ENCODE measurements at places on chromosomes 2 and 18. TPM values are rescaled to one million over a fixed set of nuclear protein-coding genes. Genes with fewer than 3 reads are reported as not detected.

GRCh38 chr2:155298001-155298400 is 599.5 kb downstream of the KCNJ3 start:
- no peak for DNase-seq
- H3K27ac ChIP-seq = no peak overlapping the region
- H3K4me3 ChIP-seq = no peak overlapping the region
- H3K36me3 ChIP-seq = no peaks in the 10 kb centered on the region

DNA sequence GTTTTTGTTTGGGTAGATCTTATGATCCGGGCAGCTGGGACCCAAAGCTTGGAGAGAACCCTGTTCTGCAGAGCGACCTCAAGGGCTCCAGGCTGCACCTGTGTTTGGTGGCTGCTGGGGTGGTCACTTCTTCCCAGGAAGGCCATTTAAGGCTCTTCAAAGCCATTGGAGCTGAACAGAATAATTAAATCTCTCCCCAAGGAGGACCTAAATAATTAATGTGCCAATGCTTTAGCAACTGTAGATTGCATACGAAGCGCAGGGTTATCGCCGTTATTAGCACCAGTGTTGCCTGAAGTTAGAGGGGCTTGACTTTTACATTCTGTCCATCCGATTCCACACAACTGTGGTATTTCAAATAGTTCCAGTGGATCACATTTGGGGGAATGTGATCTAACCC is 251.4 kb downstream of the ATAD2B start:
- H3K36me3 ChIP-seq = no peaks in the 10 kb centered on the region
- no peak overlapping the region for H3K4me3 ChIP-seq
- no peak for DNase-seq
- no peak overlapping the region for H3K27ac ChIP-seq
- peaks cover 2% of the 10 kb centered on the region for H3K27me3 ChIP-seq
- no peaks in the 10 kb centered on the region for H3K4me1 ChIP-seq

Gene MPP4
- total RNA-seq = not detected

Gene MC2R
- total RNA-seq = not detected

Gene HOXD8
- total RNA-seq = not detected

Gene CABYR
- total RNA-seq = 1.4 TPM

Gene PIEZO2
- total RNA-seq = not detected

DNA sequence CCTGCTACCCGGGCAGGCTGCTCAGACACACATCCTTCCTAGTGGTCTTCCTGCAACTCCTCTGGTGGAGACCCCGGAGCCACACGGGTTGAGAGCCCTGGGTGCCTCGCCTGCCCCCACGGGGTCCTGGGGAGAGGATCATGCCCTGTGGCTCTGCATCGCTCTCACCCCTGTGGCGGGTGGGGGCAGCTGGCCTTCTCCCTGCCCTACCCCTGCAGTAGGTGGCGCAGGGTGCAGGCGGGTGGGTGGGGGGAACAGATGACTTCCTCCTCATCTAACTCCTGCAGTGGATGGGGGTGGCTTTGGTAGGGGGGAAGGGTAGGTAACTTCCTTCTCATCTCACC is 38.5 kb downstream of the TSHZ1 start:
- no peak overlapping the region for H3K4me3 ChIP-seq
- H3K27ac ChIP-seq = no peak overlapping the region
- H3K27me3 ChIP-seq = no peaks in the 10 kb centered on the region
- peaks cover 4% of the 10 kb centered on the region for H3K36me3 ChIP-seq
- DNase-seq = peak; percentile 32

Gene IL1R2
- total RNA-seq = not detected

DNA sequence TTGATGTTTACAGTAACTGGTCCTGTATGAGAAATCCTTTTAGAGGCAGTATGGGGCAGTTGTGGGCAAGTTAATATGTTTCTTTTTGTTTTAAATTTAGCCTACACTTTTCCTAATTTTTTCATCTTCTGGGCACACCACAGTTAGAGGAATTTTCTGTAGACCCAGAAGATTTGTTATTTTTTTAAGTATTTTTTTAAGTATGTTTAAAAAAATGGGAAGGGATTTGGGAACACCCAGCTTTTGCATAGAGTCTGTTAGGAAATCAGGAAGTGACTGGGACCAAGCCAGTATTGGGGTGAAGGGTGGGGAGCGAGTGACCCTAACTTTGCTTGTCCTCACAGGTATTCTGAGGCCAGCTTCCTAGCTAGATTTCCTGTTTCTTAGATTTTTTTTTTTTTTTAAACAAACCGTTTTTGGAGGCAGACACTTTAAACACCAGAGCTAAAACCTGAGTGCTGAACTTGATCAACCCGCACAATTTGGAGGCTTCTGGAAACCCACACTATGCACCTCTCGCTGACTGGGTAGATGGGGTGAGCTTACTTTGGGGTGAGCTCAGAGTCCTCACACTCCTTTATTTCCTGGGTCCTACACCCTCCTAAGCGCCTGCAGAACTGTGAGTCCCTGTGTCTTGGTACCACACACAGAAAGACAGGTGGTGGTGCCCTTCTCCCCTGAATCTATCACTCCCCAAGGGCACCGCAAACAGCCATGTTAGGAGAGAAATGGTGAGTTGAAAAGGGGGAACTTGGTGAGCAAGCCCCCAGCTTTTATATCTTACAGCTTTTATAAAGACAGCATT is 5.2 kb downstream of the GATA6 start:
- peaks cover 2% of the 10 kb centered on the region for H3K36me3 ChIP-seq
- no peak for DNase-seq
- H3K4me1 ChIP-seq = peaks cover 4% of the 10 kb centered on the region
- H3K27ac ChIP-seq = no peak overlapping the region
- peaks cover 66% of the 10 kb centered on the region for H3K27me3 ChIP-seq

DNA sequence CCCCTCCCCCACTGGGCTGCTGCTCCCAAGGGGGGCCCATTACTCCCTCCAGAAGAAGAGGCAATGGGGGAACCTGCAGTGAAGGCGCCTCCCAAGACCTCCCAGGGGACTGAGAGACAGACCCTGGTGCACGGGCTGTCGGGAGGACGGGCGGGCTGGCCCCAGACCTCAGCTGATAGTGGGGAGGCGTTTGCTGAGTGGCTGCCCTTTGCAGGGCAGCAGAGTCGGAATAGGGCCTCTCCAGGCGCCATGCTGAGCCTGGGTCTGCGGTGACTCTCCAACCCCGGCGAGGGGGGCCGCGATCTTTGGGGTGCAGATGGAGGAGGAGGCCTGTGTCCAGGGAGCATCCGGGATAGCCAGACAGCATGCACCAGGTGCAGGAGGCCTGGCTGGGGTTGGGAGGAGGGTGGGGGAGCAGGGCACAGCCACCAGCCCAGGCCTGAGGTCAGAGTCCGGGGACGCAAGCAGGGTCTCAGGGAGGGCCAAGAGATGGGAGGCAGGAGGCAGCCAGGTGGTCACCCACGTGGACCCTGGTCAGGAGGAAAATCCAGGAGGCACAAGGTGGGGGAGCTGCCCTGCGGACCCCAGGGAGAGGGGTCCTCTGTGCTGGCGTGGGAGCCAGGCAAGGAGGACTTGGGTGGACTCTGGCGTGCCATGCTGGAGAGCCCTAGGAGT is 11.0 kb downstream of the CROCC2 start:
- H3K4me1 ChIP-seq = no peaks in the 10 kb centered on the region
- peaks cover 11% of the 10 kb centered on the region for H3K27me3 ChIP-seq

DNA sequence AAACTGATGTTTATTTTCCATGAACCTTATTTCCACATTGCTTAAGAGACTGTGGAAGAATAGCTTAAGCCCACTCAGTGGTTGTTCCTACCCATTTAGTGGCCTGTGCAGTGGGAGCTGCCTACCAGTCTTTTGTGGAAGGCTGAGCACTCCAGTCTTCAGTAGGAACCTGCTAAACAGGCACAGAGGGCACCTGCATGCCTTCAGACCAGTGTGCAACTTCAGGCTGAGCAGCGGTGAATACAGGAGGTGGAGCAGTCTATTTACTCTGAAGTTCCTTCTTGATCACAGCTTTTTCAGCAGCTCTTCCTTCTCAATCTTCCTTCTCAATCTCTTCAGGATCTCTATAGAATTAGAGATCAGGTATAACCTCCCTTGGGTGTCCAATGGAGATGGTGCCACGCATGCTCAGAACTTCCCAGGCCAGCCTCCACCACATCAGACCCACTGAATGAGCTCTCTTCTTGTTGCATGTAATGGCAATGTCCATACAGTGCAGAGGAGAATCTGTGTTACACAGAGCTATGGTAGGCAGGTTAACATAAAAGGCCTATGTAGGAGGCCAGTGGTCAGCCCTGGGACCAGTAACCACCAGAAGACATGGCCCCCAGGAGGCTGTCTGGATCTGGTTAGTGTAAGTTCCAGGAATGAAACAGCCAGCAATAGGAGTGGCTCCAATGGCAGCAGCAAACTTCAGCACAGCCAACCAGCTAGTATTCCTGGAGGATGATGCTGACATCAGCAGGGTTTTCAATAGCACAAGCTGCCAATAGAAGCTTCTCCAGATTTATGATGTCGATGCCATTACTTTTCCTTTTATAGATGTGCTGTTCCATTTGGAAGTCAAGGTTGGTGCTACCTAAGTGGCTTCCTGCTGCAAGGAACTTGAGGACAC is 47.9 kb upstream of the MAT2A start:
- no peak overlapping the region for H3K27ac ChIP-seq
- no peaks in the 10 kb centered on the region for H3K27me3 ChIP-seq
- H3K4me3 ChIP-seq = no peak overlapping the region
- no peaks in the 10 kb centered on the region for H3K36me3 ChIP-seq
- no peaks in the 10 kb centered on the region for H3K4me1 ChIP-seq
- DNase-seq = no peak

Gene ANXA4
- 41.2 TPM for total RNA-seq

DNA sequence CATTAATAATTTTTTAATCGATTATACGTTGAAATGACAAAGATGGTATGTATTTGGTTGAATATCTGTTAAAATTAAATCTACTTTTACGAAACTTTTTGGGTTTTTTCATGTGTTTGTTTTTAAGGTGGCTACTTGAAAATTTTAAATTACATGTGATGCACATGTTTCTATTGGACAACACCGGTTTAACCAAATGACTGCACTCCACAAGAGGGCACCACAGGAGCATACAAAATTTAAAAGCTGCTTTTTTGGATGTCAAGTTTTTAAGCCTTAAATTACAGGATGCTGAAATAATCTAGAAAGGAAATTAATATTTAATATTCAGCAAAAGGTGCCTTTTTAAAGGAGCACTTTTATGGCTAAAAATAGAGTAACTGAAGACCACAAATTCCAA is 98.7 kb downstream of the ACVR1 start:
- H3K27ac ChIP-seq = no peak overlapping the region
- H3K4me1 ChIP-seq = peaks cover 6% of the 10 kb centered on the region
- no peak for DNase-seq
- H3K36me3 ChIP-seq = peaks cover 9% of the 10 kb centered on the region

DNA sequence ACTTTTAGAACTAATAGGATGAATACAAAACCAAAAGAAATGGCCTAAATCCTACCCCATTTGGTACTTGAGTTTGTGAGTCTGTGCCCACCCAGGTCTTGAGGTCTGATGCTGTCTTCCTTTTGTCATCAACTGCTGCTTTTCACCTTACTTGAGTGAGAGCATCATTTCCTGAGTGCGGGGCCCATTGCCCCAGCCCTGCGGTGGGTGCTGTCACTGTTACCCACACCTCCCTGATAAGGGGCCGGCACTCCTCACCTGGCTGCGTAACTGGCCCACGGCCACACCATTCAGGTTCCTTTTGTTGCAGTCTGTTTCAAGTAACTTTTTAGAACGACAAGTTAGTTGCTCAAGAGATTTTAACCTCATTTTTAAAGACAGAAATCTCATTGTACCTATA is 25.3 kb downstream of the RAB12 start:
- H3K4me3 ChIP-seq = no peak overlapping the region
- peaks cover 32% of the 10 kb centered on the region for H3K36me3 ChIP-seq
- H3K27me3 ChIP-seq = no peaks in the 10 kb centered on the region
- no peak for DNase-seq
- no peak overlapping the region for H3K27ac ChIP-seq

Gene BMP10
- not detected for total RNA-seq

Gene RTP5
- 0.53 TPM for total RNA-seq

- no peak overlapping the region for H3K4me3 ChIP-seq
- peaks cover 6% of the 10 kb centered on the region for H3K27me3 ChIP-seq
These were observed 130.3 kb upstream of the CXCR4 start for GRCh38 chr2:136248242-136248641.

Gene CHRND
- total RNA-seq = not detected

Gene XDH
- not detected for total RNA-seq

DNA sequence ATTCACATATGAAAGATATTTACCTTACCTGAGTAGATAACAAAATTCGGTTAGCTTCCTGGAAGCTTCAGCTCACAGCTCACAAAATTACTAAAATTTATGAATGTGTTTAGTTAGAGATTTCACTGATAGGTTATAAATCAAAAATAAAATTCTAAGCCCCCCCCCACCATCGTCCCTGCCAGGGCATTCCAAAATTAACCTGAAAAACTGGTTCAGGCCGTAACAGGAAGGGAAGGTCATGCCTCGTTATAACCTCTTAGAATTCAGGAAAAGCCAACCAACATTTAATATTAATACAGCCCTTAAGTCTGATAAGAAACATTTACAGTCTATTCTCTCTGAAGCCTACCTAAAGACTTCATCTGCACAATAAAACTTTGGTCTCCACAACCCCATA is 48.9 kb downstream of the COX7A2L start:
- H3K4me3 ChIP-seq = no peak overlapping the region
- H3K36me3 ChIP-seq = peaks cover 24% of the 10 kb centered on the region
- H3K27me3 ChIP-seq = no peaks in the 10 kb centered on the region
- peaks cover 15% of the 10 kb centered on the region for H3K4me1 ChIP-seq

DNA sequence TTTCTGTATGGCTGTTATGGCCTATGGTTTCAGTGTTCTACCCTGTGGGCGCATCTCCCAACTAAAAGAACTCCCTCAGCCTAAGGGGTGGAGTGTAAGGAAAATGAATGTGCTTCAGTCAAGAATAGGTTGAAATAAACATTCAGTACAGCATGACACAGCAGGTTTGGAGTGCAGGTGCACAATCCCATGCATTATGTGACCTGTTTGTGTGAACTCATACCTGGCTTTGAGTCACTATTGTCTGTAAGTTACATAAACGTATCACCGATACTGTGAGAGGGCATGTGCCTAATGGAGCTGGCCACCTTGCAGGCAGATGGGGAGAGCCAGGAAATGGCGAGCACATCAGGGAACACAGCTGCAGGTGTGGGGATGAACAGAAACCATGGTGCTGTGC is 216.0 kb downstream of the DSEL start:
- no peak overlapping the region for H3K27ac ChIP-seq
- DNase-seq = peak; percentile 36
- no peak overlapping the region for H3K4me3 ChIP-seq
- H3K27me3 ChIP-seq = no peaks in the 10 kb centered on the region
- H3K36me3 ChIP-seq = peaks cover 17% of the 10 kb centered on the region

- no peak overlapping the region for H3K4me3 ChIP-seq
- H3K4me1 ChIP-seq = peaks cover 8% of the 10 kb centered on the region
- no peak for DNase-seq
- H3K27me3 ChIP-seq = no peaks in the 10 kb centered on the region
- H3K27ac ChIP-seq = no peak overlapping the region
These were observed 5.1 kb downstream of the CHPF start for GRCh38 chr2:219538504-219538951.

GRCh38 chr2:147197754-147198483 is 646.9 kb upstream of the ACVR2A start:
- H3K36me3 ChIP-seq = no peaks in the 10 kb centered on the region
- peaks cover 2% of the 10 kb centered on the region for H3K27me3 ChIP-seq
- H3K4me3 ChIP-seq = no peak overlapping the region
- H3K27ac ChIP-seq = no peak overlapping the region

- H3K4me3 ChIP-seq = no peak overlapping the region
- H3K4me1 ChIP-seq = no peaks in the 10 kb centered on the region
- no peak overlapping the region for H3K27ac ChIP-seq
- H3K27me3 ChIP-seq = no peaks in the 10 kb centered on the region
- H3K36me3 ChIP-seq = no peaks in the 10 kb centered on the region
These were observed 656.4 kb downstream of the MBD2 start for GRCh38 chr18:53567929-53568574.

GRCh38 chr2:201956361-201956760 is 77.3 kb upstream of the FZD7 start:
- H3K4me3 ChIP-seq = no peak overlapping the region
- no peaks in the 10 kb centered on the region for H3K4me1 ChIP-seq
- DNase-seq = no peak
- peaks cover 5% of the 10 kb centered on the region for H3K27me3 ChIP-seq
- no peak overlapping the region for H3K27ac ChIP-seq

Gene LYPD6
- total RNA-seq = not detected
